Type B pancreatic cell (in vitro differentiated cells): ENCODE measurements at places on chromosomes 16 and 17. TPM values are rescaled to one million over a fixed set of nuclear protein-coding genes. Genes with fewer than 3 reads are reported as not detected.

Gene KRTAP4-4
- total RNA-seq, result not detected in 2 replicates

Gene SRL
- total RNA-seq, result 1.2 TPM in 1 of 2 replicates, not detected in the other

Gene HAGHL
- 5.6 and 8.5 TPM in 2 replicates for total RNA-seq

Gene FOXC2
- total RNA-seq, result 5.5 and 11.3 TPM in 2 replicates

Gene SYCE1L
- 12.4 and 20.0 TPM in 2 replicates for total RNA-seq

Gene CPHXL2
- not detected in 2 replicates for total RNA-seq

Gene ACADVL
- total RNA-seq, result 573 and 617 TPM in 2 replicates

Gene AXIN1
- total RNA-seq, result 30.6 and 31.8 TPM in 2 replicates

Gene CAMTA2
- total RNA-seq, result 26.3 and 35.6 TPM in 2 replicates

Gene SCARF1
- 0.97 and 1.3 TPM in 2 replicates for total RNA-seq

Gene TAT
- total RNA-seq, result 0.14 TPM in 1 of 2 replicates, not detected in the other

Gene PDPR
- total RNA-seq, result 15.3 and 29.9 TPM in 2 replicates

Gene IRX3
- total RNA-seq, result 30.0 and 30.7 TPM in 2 replicates

Gene COG4
- 79.0 and 96.8 TPM in 2 replicates for total RNA-seq

Gene MYCBPAP
- 0.88 and 4.1 TPM in 2 replicates for total RNA-seq

Gene SLC22A31
- total RNA-seq, result 2.9 and 5.3 TPM in 2 replicates

Gene HEATR9
- total RNA-seq, result not detected in 2 replicates

Gene STX8
- 47.1 and 59.3 TPM in 2 replicates for total RNA-seq
